Stimulated activated CD4-positive, alpha-beta T cell treated with anti-CD3 and anti-CD28 coated beads, Interleukin-2, amount 100 ng/mL, for 24 hours (primary cell): ENCODE measurements at places on chromosomes 2 and 18.
A peak's percentile ranks its signal among the peaks of the same experiment; 100 is the strongest.

GRCh38 chr2:159208438-159208837 lies 78.1 kb downstream of the WDSUB1 start:
- no peak for DNase-seq

GRCh38 chr2:84880645-84881521 lies at the start of gene TRABD2A:
Gene TRABD2A, minus strand, starts transcription at chr2:84881084. Its CDS starts 45 bp downstream, at chr2:84881039.
- DNase-seq: peak; percentile 79

- DNase-seq: no peak
Measured at GRCh38 chr18:76167410-76167809, 327.6 kb downstream of the ZNF516 start.

DNA sequence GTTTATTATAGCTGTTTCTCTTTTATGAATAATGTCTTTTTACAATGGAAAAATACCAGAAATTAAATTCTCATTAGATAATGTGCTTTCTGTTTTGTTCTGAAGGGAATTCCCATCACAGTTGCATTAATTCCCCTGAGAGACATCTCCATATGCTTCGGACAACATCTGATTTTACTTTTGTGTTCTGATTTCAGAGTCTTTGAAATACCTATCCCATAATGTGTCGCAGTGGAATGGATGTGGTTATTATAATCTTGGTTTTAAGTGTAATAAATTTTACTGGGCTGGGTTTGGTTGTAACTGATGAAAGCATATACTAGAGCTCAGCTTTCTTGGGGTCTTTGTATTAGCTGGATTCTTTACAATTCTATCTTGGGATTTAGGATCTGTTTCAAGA lies 12.5 kb downstream of the SPTBN1 start:
- no peak for DNase-seq

GRCh38 chr2:2742726-2743125 lies 411.7 kb upstream of the MYT1L start:
- DNase-seq: no peak

- no peak for DNase-seq
Measured at GRCh38 chr2:88892207-88892606, 200.7 kb downstream of the RPIA start.

- no peak for DNase-seq
Measured at GRCh38 chr2:174328114-174328960, 6.4 kb upstream of the SP9 start.

DNA sequence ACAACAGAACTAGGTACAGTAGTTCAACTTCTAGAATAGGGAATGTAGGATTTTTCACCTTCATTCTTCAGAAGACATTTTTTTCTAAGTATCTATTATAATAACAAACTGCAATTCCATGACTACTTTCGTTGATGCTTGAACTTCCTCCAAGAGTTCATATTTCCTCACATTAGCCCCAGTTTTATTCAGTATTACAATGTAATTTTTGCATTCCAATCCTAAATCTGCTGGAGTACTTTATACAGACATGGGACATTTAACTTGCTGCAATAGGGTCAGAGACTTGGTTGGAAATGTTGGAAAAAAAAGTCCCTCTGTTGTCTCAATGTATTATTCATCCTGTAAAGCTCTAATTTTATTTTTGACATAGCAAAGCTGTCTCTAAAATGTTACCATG lies 19.6 kb upstream of the FTCDNL1 start:
- no peak for DNase-seq

DNA sequence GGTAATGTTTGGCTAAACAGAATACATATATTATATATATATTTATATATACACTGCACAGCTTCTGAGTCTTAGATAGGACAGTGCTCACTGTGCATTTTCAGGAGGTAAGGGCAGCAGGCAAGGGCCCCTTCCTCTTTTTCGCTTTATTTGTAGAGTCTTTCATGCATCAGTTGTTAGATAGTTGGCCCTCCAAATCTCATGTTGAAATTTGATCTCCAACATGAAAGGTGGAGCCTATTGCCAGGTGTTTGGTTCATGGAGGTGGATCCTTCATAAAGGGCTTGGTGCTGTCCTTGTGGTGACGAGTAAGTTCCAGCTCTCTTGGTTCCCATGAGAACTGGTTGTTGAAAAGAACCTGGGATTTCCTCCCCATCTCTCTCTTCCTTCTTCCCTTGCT lies 48.1 kb downstream of the TSN start:
- no peak for DNase-seq

GRCh38 chr2:222861411-222862105 lies 722 bp downstream of the ACSL3 start:
- DNase-seq: peak; percentile 45

- DNase-seq: no peak
Measured at GRCh38 chr18:13260197-13260934, 41.8 kb downstream of the LDLRAD4 start.

DNA sequence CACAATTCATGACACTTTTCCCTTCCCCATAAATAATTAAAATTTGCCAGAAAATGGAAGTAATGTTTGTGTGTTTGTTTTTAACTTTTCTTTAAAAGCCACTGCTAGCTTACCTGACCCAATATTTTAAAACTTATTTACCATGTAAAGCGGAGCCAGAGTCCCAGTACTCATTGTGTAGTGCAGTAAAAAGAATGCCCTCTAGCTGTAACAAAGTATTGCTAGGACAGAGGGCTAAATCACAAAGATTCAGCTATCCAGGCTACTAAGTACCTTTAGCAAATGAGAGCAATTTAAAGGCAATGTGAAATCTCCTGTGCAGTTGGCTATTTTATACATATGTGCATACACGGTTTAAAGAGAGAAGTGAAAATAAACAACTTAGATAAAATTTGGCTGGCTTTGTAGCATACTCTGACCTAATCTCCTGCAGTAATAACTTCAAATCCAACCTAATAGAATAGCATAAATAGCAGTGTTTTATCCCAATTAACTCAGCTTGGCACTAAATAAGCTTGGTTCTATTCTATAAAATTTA lies 997.4 kb upstream of the PIK3C3 start:
- DNase-seq: no peak

- no peak for DNase-seq
Measured at GRCh38 chr2:573805-574392, 103.3 kb downstream of the TMEM18 start.

GRCh38 chr2:107927034-107927534 lies 59.2 kb upstream of the SLC5A7 start:
- DNase-seq: no peak

DNA sequence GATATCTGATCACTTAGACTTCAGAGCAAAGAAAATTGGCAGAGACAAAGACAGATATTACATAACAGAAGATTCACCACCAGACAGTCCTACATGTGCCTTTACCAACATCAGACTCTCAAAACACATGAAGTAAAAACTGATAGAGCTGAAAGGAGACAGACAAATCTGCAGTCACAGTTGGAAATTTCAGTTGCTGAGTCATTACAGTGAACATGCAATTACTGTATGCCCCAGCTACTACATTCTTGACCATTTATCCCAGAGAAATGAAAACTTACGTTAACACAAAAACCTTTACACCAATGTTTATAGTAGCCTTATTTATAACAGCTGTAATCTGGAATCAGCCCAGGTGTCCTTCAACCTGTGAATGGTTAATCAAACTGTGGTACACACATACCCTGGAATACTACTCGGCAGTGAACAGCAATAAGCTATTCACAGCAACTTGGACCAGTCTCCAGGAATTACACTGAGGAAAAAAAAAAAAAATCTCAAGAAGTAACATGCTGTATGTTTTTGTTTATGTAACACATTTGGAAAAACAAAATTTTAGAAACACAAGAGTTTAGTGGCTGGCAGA lies 7.5 kb upstream of the SCLY start:
- no peak for DNase-seq

DNA sequence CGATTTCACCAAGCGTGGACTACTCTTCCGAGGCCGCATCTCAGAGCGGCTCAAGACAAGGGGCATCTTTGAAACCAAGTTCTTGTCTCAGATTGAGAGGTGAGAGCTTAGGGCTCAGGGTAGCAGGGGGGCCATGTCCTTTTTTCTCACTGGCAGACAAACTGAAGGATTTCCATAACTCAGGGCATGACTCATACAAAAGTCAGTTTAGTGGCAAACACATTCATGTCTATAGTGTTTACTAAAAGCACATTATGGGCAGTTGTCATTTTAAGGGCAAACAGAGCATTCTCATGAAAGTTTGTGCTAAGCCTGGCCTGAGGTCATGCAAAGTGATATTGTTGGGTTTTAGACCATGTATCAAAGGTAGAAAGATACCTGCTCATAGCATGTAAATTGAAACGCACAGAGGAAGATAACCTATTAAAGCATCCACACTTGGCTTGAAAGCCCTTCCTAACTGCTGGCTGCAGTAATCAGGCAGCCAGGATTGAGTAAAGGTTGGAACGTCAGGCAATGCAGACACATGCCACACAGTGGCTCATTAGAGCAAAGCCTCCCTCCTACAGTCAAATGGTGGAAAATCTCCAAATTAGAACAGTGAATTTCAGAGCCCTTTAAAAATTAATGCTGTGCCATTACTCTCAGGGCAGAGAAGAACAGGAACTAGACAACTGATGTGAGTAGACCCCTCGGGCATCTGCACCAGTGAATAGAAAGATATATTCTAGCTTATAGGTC lies 54.2 kb downstream of the HK2 start:
- DNase-seq: no peak

DNA sequence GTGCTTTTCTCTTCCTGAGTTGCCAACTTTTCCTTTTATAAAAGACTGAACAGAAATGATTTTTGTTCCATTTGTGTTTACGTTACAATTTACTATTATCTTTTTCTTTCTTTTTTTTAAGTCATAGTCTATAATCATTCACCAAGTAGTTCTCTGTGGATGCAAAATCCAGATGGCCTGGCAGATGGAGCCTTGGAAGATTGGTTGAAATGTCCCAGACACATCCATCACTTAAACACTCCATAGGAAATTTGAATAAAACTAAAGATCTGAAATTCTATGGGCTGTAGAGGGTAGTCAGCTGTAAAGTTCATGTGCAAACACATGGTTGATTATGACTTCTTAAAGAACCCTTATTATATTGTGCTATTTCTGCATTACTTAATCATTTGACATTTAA lies 164.8 kb upstream of the DOCK10 start:
- DNase-seq: no peak

GRCh38 chr2:16102976-16103380 lies 162.6 kb downstream of the MYCN start:
- DNase-seq: no peak

GRCh38 chr2:202765436-202765835 lies 106.1 kb downstream of the ICA1L start:
- DNase-seq: no peak

GRCh38 chr18:9835825-9836224 lies 49.9 kb upstream of the TXNDC2 start:
- DNase-seq: no peak

GRCh38 chr2:218983263-218983933 lies 1.6 kb downstream of the FEV start:
- no peak for DNase-seq

GRCh38 chr2:197345846-197346370 lies 35.3 kb upstream of the ANKRD44 start:
- DNase-seq: no peak

DNA sequence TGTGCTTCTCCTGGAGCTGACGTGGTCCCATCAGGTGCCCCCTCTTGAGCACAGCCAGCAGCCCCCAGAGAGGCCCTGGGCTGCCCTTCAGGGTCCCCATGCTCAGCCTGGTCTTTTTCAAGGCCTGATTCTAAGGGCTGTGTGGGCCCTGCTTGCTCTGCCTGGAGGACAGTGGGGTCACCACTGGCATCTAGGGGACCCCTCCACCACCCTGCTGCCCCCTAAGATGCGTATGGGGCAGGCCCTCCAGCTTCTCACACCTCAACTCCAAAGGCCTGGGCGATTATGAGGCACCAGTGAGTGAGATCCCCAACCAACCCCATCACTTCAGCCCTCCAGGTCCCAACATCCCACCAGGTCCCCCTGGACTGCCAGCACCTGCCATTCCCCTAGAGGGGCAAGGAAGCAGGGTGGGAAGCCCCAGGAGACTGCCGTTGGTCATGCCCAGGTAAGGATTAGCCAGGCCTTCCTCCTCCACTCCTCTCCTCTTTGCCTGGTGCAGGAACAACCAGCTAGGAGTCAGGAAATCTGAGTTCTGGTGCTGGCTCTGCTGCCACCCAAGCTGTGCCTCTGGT lies 114.4 kb downstream of the SMAD7 start:
- no peak for DNase-seq

DNA sequence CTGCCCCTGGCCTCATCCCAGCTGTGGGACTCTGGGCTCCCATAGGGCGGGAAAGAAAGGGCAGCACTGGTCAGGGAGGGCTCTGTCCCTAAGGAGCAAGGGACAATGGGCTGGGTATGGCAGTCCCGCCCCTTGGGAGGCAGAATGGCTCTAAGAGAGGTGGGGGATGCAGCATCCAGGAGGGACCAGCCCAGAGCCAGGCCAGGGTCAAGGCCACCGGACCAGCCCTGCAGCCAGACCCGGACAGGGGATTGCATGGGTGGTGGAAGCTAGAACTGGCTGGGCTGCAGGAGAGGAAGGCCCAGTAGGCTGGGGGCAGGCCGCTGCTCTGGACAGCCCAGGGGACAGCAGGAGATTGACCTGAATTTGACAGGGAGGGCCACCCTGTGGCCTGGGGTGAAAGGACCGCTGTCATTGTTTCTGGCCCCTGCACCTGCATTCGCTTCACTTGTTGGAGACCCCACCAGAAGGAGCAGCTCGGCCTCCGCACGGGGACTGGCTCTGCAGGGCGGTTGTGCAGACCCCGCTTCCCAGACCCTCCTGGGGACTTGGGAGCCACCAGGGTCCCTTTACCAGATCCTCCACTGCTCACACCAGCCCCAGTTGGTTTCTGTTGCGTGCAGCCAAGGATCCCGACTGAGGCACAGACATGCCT lies 14.6 kb downstream of the RAMP1 start:
- no peak for DNase-seq

DNA sequence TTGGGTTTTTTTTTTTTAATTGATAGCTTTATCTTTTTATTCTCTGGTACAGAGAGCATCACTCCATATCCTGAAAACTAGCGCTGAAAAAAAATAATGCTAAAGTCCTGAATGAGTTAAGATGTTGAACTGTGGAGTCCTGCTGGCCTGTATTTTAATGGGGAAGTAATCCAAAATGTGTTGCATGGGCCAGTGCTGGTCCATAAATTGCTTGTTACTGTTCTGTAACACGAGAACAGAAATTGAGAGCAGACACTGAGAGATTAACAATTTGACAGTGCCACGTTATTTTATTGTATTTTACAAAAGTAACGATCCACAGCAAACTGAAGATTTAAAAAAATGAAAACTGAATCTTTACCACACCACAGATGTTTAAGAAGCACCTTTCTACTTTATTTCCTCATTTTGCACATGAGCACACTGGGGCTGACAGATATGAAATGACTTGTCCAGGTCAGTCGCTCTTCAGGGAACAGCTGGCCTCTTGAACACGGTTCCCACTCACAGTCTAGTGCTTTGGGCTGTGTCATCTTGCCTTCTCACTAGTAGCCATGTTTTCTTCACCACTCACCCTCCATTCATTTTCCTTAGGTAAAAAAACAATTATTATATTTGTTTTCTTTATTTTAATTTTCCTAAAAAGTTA lies 35.3 kb downstream of the ZCCHC2 start:
- no peak for DNase-seq

GRCh38 chr2:26572591-26572990 lies 68.6 kb downstream of the CIB4 start:
- no peak for DNase-seq
